ENCODE measurements at places on chromosomes 11 and 22.

- no peak for DNase-seq
Observed at GRCh38 chr11:83823461-83824025, 537.4 kb upstream of the CCDC90B start.

DNA sequence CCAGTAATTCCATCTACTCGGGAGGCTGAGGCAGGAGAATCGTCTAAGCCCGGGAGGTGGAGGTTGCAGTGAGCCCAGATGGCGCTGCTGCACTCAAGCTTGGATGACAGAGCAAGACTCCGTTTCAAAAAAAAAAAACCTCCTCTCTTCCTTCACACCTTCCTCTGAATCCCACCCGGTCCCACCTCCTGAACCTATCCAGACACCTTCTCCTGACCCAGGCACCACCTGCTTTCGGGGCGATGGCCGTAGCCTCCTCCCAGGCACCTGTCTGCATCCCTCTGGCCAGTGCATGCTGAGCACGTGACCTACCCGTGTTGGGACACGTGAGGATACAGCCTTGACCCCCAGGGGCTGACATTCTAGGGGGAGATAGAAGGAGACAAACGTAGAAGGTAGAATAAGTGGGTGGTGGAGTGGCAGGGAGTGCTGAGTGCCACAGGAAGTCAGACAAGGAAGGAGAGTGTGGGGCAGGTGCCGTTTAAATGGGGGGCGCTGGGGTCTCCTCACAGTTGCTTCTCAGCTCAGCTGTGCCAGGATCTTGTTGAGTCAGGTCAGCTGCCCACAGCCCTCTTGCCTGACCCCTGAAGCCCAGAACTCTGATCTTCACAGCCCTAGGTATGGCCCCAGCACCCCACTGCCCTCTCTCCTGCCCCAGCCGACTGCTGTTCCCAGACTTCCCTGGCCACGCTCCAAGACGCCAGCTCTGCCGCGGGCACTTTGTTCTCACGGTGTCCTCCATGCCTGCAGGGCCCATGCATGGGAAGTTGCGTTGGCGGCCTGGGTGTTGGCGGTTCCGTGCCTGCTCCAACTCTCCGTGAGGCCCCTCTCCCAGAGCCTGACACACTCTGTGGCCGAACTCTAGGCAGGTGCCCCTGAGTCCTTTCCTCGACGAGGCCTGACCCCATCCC is 1.2 kb upstream of the MIOX start:
- DNase-seq, result no peak

GRCh38 chr11:5285703-5286340 is 15.9 kb downstream of the OR51B4 start:
- peak; percentile 28 for DNase-seq

DNA sequence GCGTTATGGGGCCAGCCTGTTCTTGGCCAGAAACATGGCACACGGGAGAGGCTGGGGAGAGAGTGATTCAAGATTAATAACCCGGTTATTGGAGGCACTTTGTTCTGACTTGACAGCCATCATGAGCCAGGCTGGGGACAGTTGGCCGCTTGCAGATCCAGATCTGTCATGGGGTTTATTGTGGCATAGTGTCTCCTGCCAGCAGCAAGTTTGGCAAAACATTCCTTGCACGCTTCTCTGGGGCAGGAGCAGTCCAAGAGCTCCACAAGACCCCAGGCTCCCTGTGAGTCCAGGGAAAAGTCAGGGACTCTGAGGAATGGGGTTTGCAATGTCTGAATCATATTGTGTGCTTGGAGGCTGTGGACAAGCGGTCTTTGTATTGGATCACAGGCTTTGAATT is 270.4 kb downstream of the MIAT start:
- DNase-seq, result no peak

DNA sequence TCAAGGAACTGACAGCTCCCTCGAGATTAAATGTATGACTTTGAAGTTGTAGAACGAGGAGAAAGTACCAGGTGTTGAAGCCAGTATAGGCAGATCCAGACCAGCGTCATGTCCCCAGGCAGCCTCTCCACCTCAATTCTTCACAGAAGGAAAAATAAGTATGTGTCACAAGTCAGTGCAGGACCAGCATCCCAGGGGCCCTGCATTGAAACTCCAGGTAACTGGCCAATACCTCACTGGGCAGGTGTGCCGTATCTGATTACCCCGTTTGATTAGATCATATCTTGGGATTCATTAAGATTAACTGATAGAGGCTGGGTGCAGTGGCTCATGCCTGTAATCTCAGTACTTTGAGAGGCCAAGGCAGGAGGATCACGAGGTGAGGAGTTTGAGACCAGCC is 466.7 kb upstream of the B3GAT1 start:
- DNase-seq, result no peak

DNA sequence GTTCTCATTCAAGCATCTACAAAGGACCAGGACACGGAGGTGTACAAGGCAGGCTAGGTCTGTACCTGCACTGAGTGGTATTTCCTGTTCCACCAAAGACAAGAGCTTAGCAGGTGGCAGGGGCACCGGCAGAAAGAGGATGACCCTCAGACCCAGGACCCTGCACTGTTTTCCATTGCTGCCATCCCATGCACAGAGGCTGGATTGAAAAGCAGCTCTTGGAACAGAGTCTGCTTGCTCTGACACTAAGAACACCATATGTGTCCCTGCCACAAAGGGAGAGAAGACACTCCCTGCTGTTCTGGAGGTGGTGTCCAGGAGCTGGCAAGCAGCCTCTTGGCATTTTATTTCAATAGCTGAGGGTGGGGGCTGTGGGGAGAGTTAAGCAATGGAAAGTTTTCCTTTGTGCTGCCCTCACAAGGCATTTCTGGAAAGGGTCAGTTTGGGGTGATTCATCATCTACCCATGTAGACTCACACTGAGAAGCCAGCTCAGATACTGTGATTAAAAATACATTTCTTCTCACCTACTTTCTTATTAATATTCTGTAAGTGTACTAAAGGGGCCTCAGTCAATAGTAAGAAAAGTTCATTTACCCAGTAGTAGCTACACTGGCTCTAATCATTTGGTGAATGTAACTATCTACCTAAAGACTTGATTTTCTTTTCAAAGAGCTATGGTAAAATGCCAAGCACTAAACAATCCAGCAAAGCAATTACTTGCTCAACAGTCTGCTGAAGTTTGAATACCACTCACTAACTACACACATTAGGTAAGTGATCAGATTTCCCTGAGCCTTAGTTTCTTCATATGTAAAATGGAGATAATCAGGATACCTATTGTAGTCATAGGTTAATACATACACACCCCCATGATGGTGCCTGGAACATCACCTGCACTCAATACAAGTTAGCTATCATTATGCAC is 55.2 kb downstream of the SLC1A2 start:
- DNase-seq, result no peak

DNA sequence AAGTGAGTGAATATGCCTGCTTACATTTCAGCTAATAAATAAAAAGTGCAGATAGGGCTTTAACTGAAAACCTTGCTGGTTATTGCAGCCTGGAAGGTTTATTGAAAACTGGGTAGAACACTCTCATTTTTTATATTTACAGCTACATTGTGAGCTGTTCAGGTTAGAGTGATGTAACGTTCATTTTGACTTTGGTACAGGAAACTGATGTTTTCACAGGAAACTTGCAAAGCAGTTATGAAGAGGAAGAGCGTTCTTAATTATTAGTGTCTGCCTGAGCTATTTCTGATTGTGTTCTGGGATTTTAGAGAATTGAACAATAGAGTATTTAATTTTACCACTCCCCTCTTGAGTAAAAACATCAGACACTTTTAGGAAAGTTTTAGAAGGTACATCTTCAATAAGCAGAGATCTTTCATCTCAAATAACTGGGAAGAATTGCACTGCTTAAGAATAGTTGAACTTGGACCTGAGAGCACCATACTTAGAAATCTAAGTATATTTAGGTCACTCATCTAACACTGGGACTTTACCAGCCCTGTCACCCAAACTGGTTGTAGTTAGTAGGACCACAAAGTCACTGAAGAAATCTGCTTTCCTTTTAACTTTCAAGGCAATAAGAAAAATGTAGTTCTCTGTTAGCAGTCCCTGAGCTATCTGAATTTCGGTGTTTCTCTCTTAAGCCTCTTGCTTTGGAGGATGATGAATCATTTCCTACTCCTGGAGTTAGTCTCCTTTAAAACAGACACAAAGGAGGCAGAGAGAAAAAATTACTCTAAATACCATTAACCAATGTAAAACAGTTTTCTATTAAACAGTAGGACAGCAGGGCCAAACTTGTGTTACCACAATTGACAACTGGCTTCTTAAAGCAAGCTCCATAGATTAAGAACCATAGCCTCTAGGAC is 128.6 kb upstream of the DDI1 start:
- peak; percentile 49 for DNase-seq

DNA sequence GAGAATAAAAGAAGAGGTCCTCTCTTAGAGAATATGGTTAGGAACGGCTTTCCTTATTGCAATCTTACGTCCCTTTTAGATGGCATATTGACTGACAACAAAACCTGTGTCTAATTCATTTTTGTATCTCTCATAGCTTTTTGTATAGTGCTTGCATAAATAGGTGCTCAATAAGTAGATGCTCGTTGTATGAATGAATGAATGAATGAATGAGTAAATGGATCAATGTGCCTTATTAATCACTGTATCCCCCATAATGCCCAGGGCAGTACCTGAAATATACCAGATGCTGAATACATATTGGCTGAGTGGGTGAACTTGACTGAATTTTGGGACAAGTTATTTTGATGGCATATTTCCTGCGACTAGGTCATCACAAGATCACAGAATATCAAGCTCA is 97.9 kb downstream of the SERGEF start:
- DNase-seq, result no peak

GRCh38 chr11:73154178-73154577 is 12.1 kb upstream of the FCHSD2 start:
- peak; percentile 100 for DNase-seq

DNA sequence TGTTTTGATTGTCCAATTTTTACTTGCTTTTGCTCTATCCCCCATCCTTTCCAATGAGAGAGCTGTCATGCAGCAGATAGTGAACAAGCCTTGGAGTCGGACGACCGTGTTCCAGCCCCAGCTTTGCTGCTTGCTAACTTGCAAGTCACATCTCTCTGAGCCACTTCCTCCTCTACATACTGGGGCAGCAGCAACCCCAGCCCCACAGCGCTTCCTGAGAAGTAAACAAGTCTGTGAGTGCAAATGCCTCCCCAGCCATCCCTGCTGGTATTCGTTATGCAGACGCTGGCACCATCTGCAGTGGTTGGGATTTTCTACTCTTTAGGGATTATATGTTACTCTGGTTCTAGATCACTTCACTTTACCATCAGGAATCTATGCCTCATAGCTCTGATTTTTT is 35.0 kb downstream of the TPBGL start:
- DNase-seq, result peak; percentile 84

- no peak for DNase-seq
Observed at GRCh38 chr11:22193348-22194051, 615 bp downstream of the ANO5 start.

DNA sequence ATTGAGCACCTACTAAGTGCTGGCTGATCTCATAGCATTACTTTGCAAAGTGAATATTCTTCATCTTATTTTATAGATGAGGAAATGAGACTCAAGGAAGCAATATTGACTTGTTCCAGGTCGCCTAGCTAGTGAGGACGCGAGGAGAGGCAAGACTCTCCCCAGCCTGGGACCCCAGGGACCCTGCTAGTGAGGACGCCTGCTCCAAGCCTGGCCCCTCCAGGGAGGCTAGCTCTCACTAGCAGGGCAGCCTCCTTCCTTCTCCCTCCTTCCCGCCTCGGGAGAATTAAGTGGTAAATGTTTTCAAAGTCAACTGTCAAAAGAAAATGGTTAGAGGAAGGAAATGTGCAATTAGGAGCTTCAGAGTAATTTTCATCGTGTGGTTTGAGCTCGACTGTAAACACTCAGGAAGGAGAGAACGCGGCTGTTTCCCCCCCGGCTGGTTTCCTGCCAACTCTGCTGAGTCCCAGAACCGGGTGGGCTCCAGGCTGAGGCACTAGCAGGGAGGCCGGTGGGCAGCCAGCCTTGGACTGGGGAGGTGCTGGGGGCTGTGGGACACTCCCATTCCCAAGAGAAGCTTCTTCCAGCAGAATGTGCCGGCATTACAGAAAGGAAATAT is 17.9 kb downstream of the MYEOV start:
- peak; percentile 94 for DNase-seq

GRCh38 chr11:65425105-65425970 is 2.7 kb downstream of the NEAT1 start:
- DNase-seq, result peak; percentile 87

GRCh38 chr11:92854952-92855351 is 114.5 kb upstream of the MTNR1B start:
- no peak for DNase-seq

GRCh38 chr11:101444164-101444563 is 139.6 kb downstream of the TRPC6 start:
- peak; percentile 17 for DNase-seq

GRCh38 chr11:79956061-79956460 is 515.2 kb upstream of the TENM4 start:
- no peak for DNase-seq

DNA sequence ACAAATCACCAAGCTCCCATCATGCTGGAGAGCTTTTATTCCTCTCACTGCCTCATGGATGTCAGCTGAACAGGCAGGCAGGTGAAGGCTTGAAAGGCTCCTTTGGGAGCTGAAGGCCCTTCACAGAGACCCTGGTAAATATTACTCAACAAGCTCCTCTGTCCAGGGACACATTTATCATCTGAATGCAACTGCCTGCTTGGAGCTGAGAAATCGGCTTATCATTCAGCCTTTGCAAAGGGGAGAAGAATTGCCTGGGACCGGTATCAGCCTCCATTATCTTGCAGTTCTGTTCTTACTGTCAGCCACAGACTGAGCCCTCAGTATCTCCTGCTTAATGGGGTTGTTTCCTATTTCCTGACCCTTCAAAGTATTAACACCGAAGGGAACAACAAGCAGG is 113.8 kb upstream of the PITPNB start:
- DNase-seq, result no peak

DNA sequence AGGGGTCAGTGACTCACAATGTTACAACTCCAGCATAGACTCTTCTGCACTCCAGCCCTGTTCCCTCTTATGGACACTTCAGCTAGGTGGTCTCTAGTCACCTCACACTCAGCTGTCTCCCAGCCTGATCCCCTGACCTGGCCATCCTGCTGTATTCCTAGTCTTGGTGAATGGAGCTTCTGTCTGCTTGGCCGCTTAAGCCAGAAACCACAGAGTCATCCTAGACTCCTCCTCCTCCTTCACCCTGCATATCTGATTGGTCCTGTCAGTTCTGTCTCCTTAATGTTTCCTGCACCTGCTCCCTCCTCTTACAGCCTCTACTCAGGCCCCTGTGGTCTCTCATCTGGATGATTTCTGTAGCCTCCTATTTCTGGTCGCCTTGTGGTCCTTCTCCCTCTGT is 144.9 kb downstream of the HIPK3 start:
- DNase-seq, result no peak

DNA sequence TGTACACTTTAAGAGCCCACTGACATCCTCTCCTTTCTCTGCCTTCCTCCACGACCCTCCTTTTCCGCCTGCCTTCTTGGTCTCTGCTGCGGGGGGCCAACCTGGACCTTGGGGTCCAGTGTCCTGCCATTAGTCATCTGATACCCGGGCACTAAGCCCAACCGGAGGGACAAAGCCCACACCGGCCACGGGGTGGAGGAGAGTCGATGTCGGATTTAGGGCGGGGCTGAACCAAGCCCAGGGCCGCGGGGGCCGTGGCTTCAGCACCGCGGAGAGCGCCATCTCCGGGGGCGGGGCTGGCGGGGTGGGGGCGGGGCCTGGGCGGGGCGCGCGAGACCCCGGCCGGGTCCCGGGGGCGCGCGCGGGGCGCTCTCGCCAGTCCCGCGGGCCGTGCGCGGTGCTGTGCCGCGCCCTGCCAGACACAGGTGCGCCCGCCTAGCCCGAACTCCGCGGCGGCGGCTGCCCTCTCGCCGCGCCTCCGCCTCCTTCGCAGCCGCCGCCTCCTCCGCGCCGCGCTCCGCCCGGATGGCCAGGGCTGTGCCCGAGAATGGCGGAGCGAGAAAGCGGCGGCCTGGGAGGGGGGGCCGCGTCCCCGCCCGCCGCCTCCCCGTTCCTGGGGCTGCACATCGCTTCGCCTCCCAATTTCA is at the start of gene MAPK8IP1:
Gene MAPK8IP1, plus strand, starts transcription at position 378 of the 647 bp plus-strand sequence. Its CDS starts 170 bp downstream, at position 548.
- DNase-seq, result peak; percentile 22
